ENCODE measurements at places on chromosomes 3 and 15.

- DNase-seq: no peak
Measured at GRCh38 chr3:106699122-106699521, 678.1 kb upstream of the CCDC54 start.

DNA sequence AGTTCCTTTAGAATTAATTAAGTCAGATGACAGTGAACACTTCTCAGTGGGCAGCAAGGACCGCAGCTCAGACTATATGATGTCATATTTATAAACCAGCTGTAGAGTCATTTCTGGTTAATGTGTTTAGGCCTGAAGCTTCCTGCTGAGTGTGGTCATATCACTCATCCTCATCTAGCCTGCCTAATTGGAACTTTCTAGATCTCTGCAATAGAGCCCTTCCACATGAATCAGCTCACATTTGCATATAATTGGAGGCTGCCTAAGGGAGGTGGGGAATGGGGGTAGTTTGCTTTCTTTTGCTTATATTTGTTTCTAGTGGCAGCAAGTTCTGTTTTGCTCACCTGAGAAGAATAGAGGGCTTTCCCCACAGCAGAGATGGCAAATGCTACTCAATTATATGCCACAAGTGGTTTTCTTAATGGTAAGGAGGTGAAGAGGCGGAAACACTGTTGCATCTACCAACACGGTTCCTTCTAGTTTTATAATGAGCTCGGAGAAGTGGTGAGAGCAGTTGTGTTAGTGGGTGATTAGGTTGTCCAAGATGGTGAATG lies 148.1 kb downstream of the KLHL25 start:
- DNase-seq: no peak

GRCh38 chr3:124266487-124266886 lies 274.6 kb upstream of the ROPN1 start:
- DNase-seq: peak; percentile 21

- DNase-seq: peak; percentile 39
Measured at GRCh38 chr3:131072099-131072559, 45.5 kb downstream of the NEK11 start.

DNA sequence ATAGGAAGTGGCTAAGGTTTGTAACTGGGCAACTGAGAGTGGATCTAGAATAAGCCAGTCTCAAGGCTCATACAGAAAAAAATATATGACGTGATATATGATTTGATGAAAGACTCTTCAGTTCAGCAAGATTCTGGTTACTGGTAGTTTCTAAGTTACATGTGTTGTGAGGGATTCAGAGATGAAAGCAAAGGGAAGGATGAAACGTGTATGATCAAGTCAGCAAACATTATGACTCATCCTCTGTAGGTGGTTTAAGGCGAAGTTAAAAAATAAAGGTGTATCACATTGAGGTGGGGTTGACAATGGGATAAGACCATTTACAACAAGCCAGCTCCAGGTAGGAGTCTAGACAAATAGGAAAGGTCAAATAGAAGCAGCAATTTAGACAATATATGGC lies 16.2 kb downstream of the TERC start:
- no peak for DNase-seq

Measured in cardiac fibroblast (primary cell).